ENCODE measurements at places on chromosomes 5 and 9.
A peak's percentile ranks its signal among the peaks of the same experiment; 100 is the strongest.

DNA sequence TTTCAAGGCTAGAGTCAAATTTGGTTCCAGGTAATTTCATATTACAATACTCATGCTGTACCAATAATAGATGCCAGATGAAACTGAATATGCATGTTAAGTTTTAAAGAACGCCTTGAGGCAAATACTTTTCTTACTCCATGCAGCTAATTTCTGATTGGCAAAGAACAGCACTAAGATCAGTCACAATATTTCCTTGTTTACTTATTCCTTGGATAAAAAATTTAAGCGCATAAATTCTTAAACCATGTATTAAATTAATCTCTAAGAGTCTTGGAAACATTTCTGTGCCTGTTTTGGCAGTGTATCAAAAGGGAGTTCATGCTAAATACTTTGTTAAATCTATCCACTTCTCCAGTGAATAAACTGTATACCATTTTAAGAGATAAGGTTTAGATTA lies 173.5 kb downstream of the SLC12A2 start:
- no peak for DNase-seq

DNA sequence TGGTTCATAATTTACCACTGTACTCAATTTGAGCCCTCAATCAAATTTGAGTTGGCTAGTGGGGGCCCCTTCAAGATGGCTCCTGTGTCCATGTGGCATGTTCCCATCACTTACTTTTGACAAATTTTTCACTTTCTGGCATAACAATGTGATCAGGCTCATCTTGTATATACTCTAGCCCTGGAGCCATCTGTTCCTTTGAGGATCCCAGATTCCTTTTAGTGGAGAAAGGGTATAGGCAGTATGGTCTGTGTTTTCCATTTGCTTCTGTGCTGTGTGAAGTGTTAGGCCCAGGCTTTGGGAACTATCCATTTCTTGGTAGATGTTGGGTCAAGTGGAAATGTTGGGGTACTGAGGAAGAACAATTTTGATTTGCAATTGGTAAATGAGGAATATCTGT lies 45.7 kb downstream of the SH3GL2 start:
- DNase-seq: no peak

DNA sequence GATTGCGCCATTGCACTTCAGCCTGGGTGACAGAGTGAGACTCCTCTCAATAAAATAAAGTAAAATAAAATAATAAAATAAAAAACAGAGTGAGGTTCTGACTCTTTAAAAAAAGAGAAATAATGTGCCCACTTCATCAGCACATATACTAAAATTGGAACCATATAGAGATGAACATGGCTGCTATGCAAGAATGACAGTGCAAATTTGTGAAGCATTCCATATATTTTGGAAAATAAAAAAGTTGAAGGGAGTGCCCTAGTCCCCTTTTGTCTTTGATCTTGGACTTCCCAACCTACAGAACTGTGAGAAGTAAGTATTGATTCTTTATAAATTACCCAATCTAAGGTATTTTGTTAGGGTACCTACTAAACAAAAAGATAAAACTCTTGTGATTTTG lies 23.1 kb downstream of the BASP1 start:
- no peak for DNase-seq

GRCh38 chr5:107672211-107673038 lies 1.7 kb upstream of the EFNA5 start:
- no peak for DNase-seq

GRCh38 chr5:159097784-159098602 lies 1.7 kb downstream of the EBF1 start:
- no peak for DNase-seq

DNA sequence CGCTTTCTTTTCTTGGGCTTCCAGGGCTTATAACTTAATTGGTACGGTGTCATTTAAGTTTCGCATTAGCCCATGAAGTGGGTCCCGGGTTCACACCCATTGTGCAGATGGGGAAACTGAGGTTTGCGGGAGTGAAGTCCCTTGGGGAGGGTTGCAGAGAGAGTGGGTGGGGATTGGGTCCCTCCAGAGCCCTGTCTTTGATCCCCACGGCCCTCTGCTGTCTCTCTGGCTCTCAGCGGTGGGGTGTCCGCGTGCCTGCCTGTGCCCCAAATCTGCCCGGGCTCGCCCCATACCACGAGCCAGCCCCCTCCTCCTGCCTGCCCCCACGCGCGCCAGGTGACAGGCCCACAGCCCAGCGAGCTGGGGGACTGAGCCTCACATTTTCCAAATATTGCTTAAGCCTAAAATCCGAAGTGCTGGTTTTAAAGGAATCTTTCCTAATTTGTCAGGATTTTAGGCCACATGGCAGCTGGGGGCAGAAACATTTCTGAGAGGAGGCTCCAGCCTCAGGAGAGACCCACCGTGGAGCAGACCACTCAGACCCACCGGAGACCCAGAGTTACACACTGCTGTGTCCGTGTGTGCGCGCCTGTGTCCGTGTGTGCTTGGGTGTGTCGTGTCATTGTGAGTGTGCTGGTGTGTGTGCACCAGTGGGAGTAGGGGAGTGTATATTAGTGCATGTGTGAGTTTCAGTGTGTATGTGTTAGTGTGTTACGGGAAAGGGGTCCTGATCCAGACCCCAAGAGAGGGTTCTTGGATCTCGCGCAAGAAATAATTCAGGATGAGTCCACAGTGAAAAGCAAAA lies 159.5 kb upstream of the IER5L start:
- DNase-seq: no peak

- DNase-seq: no peak
These were observed 17.0 kb downstream of the OR13J1 start for GRCh38 chr9:35852876-35853865.

DNA sequence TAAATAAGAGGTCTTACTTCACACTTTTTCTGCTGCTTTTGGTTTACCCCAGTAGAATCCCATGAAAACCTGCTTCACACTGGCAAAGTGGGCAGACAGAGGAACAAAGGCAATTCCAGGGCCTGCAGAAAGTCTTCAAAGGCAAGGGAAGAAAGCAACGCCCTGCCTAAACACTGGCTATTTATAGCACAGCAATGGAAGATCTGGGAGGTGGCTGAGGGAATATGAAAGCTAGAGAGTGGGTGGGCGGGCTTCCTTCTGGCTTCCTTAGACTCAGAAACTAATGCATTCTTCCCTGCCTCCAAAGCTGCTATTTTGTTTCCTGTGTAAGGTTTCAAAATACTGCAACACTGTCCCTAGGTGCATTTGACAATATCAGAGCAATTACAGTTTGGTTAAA lies 46.8 kb downstream of the ELAVL2 start:
- no peak for DNase-seq

DNA sequence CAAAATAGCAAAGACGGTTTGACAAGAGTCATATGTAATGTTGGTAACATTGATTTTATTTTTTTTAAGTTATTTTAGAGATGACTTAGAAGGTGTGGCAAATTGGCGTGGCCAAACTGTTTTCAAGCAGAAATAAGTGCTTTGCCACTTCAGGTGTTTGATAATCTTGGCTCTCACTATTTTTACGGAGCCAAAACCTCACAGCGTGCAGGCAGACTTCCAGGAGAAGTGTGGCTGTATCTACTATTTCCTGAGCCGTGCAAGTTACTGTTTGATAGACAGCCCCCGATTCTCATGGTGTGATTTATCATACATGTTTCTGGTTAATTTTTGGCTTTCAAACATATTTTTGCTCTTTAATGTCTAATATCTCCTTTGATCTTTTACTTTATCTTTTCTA lies 269.5 kb downstream of the ADAMTSL1 start:
- no peak for DNase-seq

GRCh38 chr5:74641735-74642542 lies 1.4 kb upstream of the ENC1 start:
- peak; percentile 27 for DNase-seq

DNA sequence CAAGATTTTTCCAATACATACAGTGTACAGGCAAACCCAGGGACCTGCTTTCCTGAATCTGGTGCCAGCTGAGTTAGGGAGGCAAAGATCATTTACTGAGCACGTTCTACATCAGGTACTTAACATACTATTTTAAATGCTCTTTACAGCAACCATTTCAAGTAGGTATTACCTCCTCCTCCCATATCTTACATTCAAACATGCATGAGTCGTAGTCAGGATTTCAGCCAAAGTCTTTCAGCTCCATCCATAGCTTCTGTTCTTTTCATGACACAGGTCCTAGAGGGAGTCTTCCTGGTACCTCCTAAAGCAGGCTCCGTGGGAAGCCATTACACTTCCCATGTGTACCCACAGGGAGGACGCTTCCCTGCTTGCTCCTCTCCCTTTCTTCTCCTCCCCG lies 11.7 kb downstream of the KCNV2 start:
- DNase-seq: no peak

DNA sequence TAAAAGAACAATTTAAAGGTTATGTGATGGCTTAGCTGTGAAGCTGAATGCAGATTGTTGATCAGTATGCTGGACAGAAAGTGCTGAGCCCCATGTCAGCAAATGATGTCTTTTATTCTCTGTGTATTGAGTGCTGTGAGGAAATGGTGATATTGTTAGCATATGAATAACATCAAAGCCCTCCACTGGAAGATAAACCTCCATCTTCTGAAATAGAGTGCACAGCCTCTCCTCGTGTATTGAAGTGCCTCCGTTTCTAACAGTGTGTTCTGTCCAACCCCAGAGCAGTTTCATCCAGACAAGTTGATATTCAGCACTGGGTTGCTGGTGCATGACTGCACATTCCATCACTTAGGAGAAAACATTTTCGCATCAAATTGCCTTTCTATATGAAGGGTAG lies 242.9 kb downstream of the CSNK1G3 start:
- DNase-seq: no peak

DNA sequence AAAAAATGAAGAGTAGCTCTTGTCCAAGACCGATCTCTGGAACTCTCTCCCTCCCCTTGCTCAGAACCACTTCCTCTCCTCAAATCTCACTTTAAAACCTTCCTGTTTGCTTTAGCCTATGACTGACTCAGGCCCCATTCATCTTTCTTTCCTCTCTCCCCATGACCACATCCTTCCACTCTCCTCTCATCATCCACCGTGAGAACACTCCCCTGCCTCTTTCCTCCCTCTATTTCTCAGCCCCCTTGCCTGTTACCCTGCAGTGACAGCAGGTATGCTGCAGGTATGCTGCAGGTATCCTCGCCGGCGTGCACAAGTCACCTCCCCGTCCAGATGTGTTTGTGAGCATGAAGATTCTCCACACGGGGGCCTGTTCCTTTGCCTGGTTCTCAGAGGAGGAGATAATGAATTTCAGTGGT lies 505.3 kb downstream of the CCDC171 start:
- DNase-seq: no peak

GRCh38 chr9:4416467-4416866 lies 73.8 kb upstream of the SLC1A1 start:
- no peak for DNase-seq

- no peak for DNase-seq
These were observed 92.7 kb downstream of the FBXL7 start for GRCh38 chr5:15592728-15593127.

GRCh38 chr9:98021306-98022040 lies 35.1 kb upstream of the NANS start:
- DNase-seq: no peak

- DNase-seq: no peak
These were observed 10.9 kb downstream of the LHX2 start for GRCh38 chr9:124022201-124023121.

DNA sequence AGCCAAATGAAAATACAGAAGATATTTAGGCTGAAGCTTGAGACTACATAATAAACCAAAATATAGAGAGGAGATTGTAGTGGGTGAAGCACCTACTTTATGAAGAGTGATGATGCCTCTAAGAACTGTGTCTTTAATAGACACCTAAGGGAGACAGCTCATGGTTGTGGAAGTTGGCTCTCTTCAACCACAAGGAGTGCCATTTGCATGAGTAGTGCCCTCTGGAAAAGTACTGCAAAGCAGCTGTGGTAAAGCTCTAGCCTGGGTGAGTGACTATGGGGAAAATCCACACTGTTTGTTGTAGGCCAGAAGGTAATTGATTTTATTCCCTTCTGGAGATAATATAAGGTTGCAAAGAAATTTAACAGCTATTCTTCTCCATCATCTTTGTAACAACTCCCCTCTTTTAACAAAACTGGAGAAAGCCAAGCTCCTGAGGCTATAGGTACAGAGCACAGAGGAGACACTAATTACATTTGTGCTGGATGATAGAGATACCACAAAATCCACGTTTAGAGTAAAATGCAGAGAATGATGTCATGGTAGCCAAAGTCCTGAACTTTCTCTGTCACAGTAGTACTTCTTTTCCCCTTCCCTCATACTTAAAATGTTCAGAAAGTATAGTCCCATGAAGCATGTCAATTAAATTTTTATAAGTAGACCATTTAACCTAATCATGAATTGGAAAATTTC lies 122.8 kb downstream of the STARD4 start:
- DNase-seq: no peak

GRCh38 chr5:86175224-86175623 lies 442.5 kb upstream of the COX7C start:
- DNase-seq: no peak

DNA sequence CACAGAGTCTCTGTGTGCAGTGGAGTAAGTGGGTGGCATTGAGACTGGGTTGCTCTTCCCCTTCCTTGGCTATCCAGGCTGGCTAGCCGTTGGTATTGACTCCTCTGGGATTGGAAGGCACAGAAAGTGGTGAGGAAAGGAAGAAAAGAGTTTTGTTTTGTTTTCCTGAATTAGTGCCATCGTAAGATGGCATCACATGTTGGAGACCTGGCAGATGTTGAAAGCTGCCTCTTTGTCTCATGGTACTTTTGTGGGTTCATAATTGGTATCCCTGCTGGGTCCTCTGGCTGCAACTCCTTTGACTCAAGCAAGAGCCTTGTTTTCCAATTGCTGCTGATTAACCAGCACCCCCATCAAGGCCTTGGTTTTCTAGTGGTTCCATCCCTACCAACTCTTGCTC lies 293.8 kb downstream of the PDE4D start:
- no peak for DNase-seq

GRCh38 chr5:136620016-136620419 lies 254.7 kb upstream of the TRPC7 start:
- DNase-seq: no peak
